ENCODE measurements at places on chromosomes 3 and 15.

DNA sequence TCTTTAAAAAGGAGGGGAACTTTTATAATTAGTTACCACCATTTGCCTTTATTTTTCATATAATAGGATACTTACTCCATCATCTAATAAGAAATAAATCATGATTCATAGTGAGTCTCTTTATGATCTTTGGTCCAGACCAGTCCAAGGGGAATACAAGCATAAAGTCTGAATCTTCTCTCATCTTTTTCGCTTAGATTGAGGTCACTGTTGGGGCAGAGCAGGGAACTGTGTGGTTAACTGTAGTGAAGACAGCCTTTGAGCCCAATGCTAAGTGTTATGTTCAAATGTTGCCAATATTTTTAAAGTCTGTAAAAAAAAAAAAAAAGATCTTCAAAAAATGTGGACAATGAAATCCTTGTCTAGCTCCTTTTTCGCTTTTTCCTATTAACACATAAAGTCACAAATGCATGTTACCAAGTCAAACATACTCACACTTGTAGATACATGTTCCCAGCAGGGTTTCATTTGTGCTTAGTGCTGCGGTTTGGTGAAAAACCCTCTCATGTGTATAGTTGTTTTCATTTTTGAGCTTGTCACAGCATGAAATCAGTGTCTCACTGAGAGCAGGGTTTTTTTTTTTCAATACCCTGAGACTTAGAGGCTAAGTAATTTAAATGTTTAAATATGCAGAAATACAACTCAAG, 72.1 kb downstream of the EPHA3 start:
- ATAC-seq, result peak; percentile 48

GRCh38 chr3:115239717-115240116, 92.6 kb upstream of the ZBTB20 start:
- peak; percentile 99 for ATAC-seq

DNA sequence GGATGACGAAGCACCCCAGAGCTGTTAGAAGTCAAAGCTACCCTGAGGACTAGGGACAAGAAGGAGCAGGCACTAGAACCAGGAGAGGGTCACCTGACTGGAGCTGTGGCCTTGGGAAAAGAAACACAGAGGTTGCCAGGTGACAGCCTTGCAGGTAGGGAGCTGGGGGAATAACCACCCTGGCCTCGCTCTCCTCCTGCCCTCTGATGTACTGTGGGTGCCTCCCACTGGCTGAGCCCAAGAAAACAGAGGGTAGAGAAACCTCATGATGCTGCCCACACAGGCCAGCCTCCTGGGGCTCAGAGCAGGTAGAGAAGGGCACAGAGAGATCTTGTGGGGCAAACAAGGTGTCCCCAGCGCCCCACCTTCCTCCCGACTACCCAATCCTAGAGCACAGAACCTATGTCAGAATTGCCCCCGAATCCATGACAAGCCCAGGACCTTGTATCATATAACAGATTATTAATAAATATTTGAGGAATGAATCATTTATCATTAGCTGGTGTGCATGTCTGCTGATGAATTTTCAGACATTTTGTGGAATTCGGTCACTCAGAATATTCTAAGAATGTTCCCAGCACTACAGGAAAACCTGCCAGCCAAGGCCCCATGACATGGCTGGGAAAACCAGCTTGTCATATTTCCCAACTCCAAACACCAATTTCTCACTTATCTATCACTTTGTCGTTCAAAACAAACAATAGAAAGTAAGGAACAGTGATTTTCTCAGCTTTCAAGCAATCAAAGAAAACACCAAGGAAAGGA, 59.8 kb upstream of the MEX3B start:
- no peak for ATAC-seq

GRCh38 chr3:8166014-8166413, 335.6 kb upstream of the LMCD1 start:
- no peak for ATAC-seq

DNA sequence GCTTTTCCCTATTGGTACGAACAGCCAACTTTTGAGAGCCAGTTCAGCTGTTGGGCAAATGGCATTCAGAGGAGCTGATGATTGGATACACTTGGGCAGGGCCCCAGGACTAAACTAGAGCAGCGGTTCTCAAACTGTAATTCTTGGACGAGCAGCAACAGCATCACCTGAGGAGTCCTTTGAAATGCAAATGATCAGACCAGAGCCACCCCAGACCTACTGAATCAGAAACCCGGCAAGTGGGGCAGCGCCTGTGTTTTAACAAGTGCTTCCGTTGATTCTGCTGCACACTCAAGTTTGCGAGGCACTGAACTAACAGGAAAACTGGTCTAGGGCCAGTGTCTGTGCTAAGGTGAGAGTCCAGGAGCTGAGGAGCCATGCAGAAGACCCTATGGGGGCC, 239.7 kb downstream of the UACA start:
- no peak for ATAC-seq

DNA sequence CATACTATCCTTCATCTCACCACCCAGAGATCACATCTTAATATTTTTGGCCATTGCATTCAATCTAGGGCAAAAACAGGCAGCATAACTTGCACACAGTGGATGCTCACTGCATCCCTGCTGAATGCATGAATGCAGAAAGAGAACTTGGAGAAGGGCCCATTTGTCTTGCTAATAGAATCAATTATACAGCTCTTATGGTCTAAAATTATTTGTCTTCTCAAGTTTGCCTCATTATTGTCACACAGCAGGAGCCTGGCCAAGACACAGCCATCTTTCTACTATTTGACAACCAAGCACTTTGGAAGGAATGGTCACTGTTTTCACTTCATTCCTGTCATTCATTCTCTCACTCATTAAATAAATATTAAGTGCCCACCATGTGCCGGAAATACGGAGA, 1.2 kb upstream of the ARHGEF26 start:
- ATAC-seq, result no peak

GRCh38 chr15:57376696-57377477, 582 bp downstream of the CGNL1 start:
- peak; percentile 80 for ATAC-seq

GRCh38 chr15:80710635-80711554, 15.8 kb downstream of the ABHD17C start:
- peak; percentile 99 for ATAC-seq

- no peak for ATAC-seq
Observed at GRCh38 chr15:68618908-68619698, 40.3 kb downstream of the CORO2B start.

GRCh38 chr15:71435552-71435951, 320.3 kb downstream of the THSD4 start:
- ATAC-seq, result no peak

GRCh38 chr3:53083521-53083920, 37.6 kb upstream of the SFMBT1 start:
- no peak for ATAC-seq

GRCh38 chr3:132660811-132661070, 612 bp downstream of the UBA5 start:
- ATAC-seq, result no peak

- peak; percentile 66 for ATAC-seq
Observed at GRCh38 chr3:181966393-181966792, 254.7 kb downstream of the SOX2 start.

DNA sequence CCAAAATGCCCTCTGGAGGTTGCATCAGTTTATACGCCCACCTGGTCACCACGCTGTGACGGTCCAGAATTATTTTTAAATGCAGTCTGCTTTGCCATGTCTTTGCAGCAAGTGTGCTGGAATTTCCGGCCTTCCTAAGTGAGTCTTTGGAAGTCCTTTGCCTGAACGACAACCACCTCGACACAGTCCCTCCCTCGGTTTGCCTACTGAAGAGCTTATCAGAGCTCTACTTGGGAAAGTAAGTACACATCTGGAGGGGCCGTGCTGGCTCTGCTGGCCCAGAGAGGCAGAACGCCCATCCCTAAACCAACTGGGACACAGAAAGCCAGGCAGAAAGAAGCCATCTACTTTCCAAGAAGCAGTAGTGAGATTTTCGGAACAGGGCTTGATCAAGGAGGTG, 101.8 kb downstream of the LRRK1 start:
- no peak for ATAC-seq

DNA sequence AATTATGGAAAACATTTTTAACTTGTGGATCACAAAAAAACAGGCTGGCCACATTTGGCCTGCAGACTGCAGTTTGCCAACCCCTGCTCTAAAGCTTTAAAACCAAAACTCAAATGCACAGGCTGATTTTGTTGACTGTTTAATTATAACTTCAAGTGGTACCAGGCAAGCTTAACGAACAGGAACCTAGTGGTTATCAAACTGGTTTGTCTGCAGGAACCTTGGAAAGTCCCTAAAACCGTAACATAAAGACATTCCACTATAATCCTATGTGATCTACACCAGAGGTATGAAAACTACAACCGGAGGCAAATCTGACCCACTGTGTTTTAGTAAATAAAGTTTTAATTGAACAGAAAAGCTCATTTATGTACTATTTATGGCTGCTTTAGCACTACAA, 52.4 kb downstream of the TBL1XR1 start:
- ATAC-seq, result no peak

DNA sequence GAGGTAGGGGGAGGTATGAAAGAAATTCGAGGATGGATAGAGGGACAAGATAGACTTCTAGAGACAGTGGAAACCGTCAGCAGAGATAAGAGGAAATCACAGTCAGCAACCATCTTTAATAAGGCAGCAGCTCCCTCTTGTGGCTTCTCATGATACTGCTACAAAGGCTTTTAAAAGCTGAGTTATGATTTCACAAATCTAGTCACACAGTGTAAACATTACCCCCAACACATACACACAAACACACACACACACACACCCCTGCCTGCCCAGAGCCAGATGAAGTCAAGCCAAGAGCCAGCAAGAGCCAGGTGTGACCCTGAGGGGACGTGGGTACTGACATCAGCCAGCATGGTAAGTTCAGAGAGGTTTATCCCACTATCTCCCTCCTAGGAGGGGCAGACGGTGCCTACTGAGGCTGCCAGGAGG, 18.9 kb upstream of the TGM5 start:
- ATAC-seq, result peak; percentile 73

GRCh38 chr3:148269816-148270215, 427.9 kb upstream of the AGTR1 start:
- no peak for ATAC-seq

- ATAC-seq, result no peak
Observed at GRCh38 chr3:30142946-30143345, 463.5 kb upstream of the TGFBR2 start.

GRCh38 chr3:182981038-182981380, 671 bp upstream of the DCUN1D1 start:
- ATAC-seq, result no peak

GRCh38 chr3:160677459-160677881, 510 bp downstream of the ARL14 start:
- no peak for ATAC-seq

- no peak for ATAC-seq
Observed at GRCh38 chr3:111236836-111237713, 165.5 kb downstream of the NECTIN3 start.

DNA sequence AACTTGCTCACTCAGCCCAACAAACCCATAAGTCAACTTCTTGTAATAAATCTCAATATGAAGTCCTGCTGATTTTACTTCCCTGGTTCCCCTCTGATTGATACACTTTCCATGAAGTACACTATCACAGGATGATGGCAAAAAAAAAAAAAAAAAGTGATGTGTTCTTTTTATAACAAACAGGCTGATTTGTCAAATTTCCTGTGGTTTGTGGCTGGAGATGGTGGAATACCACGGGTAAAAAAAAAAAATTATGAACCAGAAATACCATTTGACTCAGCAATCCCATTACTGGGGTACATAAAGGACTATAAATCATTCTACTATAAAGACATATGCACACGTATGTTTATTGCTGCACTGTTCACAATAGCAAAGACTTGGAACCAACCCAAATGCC, 10.7 kb upstream of the SERPINI2 start:
- ATAC-seq, result no peak

- peak; percentile 47 for ATAC-seq
Observed at GRCh38 chr3:184523825-184524615, 37.6 kb upstream of the EPHB3 start.

DNA sequence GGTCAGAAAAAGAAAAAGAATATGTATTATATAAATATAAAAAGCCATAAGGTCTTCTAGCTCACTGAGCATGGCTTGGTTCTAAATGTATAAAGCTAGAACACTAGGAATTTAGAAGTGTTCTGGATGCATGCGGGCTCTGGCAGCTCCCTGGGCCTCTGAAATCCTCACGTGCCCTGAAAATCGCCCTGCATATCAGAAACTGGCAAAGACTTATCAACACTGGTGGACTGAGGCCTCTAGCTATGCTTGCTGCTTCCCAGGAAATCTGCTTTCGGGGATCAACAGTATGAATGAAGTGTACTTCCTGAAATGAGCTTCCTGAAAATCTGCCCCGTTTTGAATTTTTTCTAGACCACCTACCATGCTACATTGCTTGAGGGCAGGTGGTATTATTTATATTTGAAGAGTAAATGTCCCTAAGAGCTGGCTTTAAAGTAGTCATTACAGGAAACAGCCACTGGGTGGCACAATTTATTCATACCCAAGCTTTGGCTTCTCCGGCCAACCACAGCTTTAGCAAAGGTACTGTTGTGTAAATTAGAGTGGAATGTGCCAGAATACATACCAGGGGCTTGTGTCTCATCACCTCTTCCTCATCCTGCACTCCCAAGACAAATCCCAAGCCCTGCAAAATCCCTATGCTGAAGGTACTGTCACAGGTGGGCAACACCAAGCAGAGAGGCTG, 17.7 kb downstream of the CRTAP start:
- peak; percentile 87 for ATAC-seq

GRCh38 chr3:127438951-127439350, 151.1 kb upstream of the PRR20G start:
- no peak for ATAC-seq

DNA sequence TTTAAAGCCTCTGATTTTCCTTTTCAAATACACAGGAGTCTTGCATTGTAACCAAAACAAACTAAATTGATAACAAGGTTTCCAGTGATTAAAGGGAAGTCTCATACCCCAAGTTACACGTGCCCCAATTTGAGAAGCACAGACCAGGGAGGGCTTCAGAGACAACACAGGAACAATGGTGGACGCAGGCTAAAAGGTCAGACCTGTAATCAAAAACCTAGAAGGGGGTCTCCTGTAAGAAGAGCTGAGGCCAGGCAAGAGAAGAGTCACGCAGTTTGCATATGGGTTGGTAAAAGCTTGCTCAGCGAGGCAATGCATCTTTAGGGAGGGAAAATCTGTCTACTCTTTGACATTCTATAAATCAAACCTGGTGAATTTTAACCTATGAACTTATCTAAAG, 58.6 kb upstream of the MCF2L2 start:
- no peak for ATAC-seq

- ATAC-seq, result no peak
Observed at GRCh38 chr3:185663929-185664328, 77.8 kb downstream of the SENP2 start.

DNA sequence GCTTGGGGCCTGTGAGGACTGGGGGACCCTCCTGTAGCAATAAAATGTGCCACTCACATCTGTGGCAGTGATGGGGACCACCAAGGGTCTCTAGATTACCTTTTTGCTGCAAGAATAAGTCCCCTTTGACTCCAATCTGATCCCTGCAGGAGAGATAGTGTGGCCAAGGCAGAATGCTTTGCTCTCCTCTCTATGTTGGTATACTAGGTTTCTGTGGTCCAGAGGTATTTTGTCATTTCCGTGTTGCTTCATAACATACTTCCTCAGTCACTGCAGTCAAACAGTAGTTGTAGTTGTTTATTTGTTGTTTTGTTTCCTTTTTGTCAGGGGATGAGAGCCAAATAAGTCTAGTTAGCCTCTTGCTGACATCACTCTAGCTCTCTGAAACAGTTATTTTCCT, 13.1 kb upstream of the NAALADL2 start:
- ATAC-seq, result no peak

GRCh38 chr15:80654299-80654698, 40.8 kb upstream of the ABHD17C start:
- no peak for ATAC-seq
